ENCODE measurements at places on chromosomes 12 and 14. TPM values are rescaled to one million over a fixed set of nuclear protein-coding genes. Genes with fewer than 3 reads are reported as not detected.

SLIRP gene
- total RNA-seq: 109 TPM

PLEKHD1 gene
- under 0.01 TPM for total RNA-seq

KLRG1 gene
- 1.8 TPM for total RNA-seq

- H3K27me3 ChIP-seq: no peaks in the 10 kb centered on the region
- DNase-seq: no peak
- no peak overlapping the region for H3K4me3 ChIP-seq
- no peak overlapping the region for H3K27ac ChIP-seq
- no peaks in the 10 kb centered on the region for H3K36me3 ChIP-seq
Measured at GRCh38 chr12:77995436-77996167, 164.9 kb downstream of the NAV3 start.

GRCh38 chr12:7915661-7916403, 20.2 kb downstream of the SLC2A3 start:
- H3K27ac ChIP-seq: no peak overlapping the region
- no peak overlapping the region for H3K4me3 ChIP-seq
- peak; percentile 81 for DNase-seq

DNA sequence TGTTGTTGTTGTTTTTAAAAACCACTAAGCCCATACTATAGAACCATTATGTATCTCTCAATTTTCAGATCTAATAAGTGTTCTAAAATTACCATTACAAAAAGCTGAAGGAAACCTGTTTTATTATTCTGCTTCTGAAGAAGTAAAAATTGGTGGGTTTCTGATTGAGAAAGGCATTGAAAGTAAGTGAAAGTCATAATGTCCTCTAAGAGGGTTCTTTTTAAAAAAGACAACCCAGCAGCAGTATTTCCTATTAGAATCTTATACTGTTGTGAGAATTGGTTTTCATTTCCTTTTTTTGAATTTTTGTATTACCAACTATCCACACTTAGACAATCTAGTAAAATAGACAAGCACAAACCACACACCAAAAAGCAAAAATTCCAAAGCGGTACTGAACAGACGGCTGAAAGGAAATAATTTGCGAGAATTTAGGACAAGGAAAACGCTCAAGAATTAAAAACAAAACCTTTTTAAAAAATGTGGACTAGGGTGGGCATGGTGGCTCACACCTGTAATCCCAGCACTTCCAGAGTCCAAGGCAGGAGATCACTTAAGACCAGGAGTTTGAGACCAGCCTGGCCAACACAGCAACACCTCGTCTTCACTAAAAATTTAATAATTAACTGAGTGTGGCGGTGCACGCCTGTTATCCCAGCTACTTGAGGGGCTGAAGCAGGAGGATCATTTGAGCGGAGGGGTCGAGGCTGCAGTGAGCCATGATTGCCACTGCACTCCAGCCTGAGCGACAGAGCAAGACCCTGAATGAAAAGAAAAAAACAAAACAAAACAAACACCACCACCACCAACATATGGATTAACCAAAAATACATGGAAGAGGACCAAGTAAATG, 66.7 kb upstream of the AP4S1 start:
- H3K36me3 ChIP-seq: no peaks in the 10 kb centered on the region
- no peak overlapping the region for H3K4me3 ChIP-seq
- H3K27me3 ChIP-seq: no peaks in the 10 kb centered on the region
- no peak for DNase-seq
- no peaks in the 10 kb centered on the region for H3K4me1 ChIP-seq
- no peak overlapping the region for H3K27ac ChIP-seq

DNA sequence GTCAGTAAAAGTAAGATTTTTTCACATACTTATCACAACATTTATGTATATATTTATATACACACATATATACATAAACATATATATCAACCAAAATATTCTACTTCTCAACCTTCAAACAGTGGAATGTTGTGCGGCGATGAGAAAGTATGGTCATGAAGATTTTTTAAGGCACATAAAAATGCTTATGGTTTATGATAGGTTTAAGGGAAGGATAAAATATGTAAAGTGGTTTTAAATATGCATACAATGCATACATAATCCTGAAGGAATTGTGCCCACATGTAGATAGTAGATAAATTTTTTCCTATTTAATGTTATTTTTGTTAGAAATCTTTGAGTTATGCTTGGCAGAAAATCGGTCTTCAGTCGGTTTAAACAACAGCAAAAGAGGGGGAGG, 182.7 kb downstream of the ANO6 start:
- DNase-seq: no peak
- H3K4me3 ChIP-seq: no peak overlapping the region
- H3K27ac ChIP-seq: no peak overlapping the region
- H3K4me1 ChIP-seq: no peaks in the 10 kb centered on the region

DNA sequence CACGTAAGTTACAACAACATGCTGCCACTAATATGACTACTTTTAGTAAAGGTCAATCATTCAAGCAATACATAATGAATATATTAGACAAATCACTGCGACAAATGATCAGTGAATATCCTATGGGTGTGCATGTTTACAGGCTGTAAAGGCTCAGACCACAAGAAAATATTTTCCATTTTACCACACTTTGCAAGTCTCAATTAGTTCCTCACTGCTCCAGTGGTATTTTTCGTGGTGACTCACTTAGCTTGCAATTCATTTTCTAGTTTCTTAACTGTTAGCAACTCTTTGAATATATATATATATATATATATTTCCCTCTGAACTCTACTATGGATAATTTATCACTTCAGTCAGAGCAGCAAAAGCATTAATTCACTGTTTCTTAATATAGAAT, 96.9 kb downstream of the EML5 start:
- no peaks in the 10 kb centered on the region for H3K27me3 ChIP-seq
- no peak overlapping the region for H3K4me3 ChIP-seq

DNA sequence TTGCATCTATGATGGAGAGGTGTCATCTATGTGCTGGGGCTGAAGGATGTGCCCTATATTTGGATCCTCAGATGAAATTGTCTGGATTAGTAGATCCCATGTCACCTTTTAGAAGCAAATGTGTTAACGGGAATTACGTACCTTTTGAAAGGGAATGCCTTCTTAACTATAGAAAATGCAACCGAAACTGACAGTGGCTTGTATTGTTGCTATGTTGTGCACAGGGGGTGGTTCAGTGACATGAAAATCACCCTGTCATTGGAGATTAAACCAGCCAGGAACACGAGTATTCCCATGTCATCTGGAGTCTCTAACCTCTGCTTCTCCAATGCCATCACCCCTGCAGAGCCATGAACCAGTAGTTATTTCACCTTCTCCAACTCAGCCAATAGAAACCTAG, 110.2 kb downstream of the METTL25 start:
- H3K27me3 ChIP-seq: no peaks in the 10 kb centered on the region
- DNase-seq: no peak
- H3K4me3 ChIP-seq: no peak overlapping the region
- peaks cover 9% of the 10 kb centered on the region for H3K36me3 ChIP-seq
- H3K27ac ChIP-seq: no peak overlapping the region
- no peaks in the 10 kb centered on the region for H3K4me1 ChIP-seq

DNA sequence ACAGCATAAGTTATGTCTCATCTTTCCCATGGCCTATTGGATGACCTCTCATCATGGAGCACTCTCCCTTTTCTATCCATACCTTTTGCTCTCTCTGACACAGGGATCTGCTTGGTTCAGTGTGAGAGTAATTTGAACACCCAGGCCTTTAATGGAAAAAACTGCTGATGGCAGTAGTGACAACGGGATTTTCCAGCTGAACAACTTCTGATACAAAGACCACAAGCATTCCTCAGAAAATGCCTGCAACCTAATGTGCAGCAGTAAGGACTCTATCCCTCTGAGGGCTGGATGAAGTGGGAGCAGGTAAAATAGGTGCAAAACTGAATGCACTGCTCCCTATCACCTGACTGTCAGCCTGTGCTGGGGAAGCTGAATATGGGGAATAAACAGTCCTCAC, 51.0 kb downstream of the KANSL2 start:
- no peaks in the 10 kb centered on the region for H3K27me3 ChIP-seq
- DNase-seq: no peak
- H3K36me3 ChIP-seq: no peaks in the 10 kb centered on the region
- no peak overlapping the region for H3K27ac ChIP-seq
- H3K4me1 ChIP-seq: no peaks in the 10 kb centered on the region

DNA sequence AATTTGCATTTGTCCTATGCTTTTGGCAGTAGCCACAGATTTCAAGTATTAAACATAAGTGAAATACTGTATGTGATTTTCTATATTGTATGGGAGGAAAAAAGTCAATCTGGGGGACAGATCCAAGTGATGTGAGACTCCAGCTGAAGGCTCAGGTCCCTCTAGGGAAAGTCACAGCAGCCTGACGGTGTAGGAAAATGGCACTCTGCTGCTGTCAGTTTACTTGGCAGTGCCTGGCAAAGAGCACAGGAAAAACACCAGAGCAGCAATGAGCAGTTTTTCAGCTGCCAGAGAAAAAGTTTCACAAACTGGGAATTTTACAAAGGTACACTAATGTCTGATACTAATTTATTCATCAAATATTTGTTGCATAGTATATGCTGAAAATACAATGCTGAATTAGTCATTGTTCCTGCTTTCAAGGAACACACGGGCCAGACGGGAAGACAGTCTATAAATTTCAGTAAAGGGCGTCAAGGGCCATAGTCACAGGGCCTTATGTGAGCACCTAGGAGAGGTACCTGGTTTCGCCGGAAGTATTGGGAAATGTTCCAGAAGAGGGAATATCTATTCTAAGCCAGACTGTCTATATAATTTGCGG, 66.2 kb upstream of the SLC38A2 start:
- H3K27ac ChIP-seq: no peak overlapping the region
- H3K4me1 ChIP-seq: no peaks in the 10 kb centered on the region
- no peak for DNase-seq
- no peaks in the 10 kb centered on the region for H3K36me3 ChIP-seq
- H3K27me3 ChIP-seq: no peaks in the 10 kb centered on the region

Measured in upper lobe of left lung (tissue), 6 donors.